ENCODE measurements at places on chromosomes 6 and 20. TPM values are rescaled to one million over a fixed set of nuclear protein-coding genes. Genes with fewer than 3 reads are reported as not detected.

DNA sequence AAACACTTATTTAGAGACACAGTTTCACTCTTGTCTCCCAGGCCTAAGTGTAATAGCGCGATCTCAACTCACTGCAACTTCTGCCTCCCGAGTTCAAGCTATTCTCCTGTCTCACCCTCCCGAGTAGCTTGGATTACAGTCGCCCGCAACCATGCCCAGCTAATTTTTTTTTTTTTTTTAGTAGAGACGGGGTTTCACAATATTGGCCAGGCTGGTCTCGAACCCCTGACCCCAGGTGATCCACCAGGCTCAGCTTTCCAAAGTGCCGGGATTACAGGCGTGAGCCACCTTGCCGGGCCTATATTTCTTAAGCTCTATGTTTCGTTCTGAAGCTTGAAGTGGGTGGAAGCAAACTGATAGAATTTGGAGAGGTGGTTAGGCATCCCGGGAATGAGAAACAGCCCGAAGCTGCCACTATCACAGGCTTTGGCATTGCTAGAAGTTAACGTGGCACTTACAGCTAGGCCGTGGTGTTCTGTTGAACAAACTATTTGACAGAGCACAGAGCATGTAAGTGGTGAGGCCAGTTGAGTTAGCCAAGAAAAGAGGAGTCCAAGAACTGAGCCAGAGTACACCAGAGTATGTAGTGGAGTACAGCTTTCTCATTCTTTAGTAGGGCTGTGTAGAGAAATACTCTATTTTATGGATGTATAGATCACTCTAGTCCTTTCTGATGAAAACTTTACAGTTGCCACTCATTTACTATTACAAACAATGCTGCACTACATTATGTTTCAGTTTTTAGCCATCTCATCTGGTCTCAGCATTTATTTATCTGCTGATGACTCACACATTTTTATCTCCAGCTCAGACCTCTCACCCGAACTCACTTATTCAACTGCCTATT is 62.0 kb upstream of the HFE start:
- DNase-seq: no peak

DNA sequence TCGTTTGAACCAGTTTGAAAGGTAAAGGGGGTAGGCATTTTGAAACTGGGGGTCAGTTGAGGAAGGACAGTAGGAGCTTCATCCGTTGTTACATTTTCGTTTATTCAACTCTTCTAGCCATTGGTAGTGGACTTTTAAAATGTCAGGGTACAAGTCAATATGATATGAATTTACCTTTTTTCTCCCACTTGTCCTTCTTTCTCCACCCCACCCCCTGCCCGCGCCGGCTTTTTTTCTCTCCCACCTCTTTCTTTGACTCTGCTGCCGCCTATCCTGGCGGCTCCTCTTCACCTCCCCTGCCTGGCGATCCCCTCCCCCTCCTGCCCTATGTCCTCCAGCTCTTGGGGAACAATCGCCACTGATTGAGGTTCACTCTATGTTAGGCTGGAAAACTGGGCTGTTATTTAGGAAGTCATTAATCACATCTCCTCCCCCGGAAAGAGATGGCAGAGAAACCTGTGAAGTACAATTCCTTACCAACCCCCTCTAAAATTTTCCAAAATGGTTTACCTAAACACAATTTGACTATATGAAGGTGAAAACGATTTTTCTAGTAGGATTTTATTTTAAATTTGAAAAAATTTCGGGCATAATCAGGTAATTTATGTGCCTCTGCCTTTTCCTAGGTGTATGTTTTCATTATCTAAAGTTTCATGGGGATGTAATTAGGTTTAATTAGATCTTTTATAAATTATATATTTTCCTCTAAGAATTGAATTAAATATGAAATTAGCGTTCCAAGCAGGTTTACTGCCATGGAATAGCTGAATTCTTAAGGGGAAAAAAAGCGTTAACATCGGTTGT is 778 bp upstream of the LIN28B start:
- no peak for DNase-seq

Gene LGSN
- 0.26 TPM for polyA plus RNA-seq

- DNase-seq: no peak
Observed at GRCh38 chr20:58706975-58707681, 14.5 kb downstream of the NPEPL1 start.

- no peak for DNase-seq
Observed at GRCh38 chr6:154548130-154548830, 37.8 kb upstream of the CNKSR3 start.

DNA sequence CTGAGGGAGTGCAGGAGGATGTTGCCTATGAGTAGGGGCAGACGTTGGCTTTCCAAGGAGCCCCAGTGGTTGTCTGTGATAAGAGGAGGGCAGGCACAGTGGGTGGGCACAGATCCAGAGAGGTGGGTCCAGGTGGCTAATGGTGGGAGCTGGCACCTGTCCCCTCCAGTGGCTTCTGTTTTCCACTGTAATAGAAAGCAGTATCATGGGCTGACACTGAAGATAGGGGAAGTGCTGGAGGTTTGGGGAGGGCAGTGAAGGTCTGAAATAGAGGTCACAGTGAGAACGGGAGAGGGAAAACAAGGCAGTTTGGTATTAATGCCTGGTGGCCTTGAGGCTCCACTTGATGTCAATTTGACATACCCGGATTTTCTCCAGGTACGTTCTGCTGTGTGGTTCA is 10.5 kb upstream of the TXNDC5 start:
- no peak for DNase-seq

- DNase-seq: no peak
Observed at GRCh38 chr6:132506869-132507808, 5.8 kb downstream of the STX7 start.

Gene OPRL1
- 1.1 TPM for polyA plus RNA-seq

DNA sequence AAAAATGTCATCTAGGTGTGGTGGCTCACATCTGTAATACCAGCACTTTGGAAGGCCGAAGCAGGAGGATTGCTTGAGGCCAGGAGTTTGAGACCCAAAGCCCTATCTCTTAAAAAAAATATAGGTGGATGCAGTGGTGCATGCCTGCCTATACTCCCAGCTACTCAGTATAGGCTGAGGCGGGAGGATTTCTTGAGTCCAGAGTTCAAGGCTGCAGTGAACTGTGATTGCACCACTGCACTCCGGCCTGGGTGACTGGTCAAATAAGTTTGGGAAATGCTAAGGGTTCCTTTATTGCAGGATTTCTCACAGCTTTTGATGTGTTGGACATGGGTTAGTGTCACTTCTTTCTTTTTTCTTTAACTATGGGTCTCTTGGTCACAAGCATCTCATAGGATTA is 261.3 kb downstream of the PLCB1 start:
- no peak for DNase-seq

- DNase-seq: no peak
Observed at GRCh38 chr20:36684747-36685146, 38.8 kb upstream of the SLA2 start.

Gene GMEB2
- polyA plus RNA-seq: 9.3 TPM

- DNase-seq: no peak
Observed at GRCh38 chr20:24871480-24872213, 77.4 kb upstream of the CST7 start.

GRCh38 chr6:15417811-15418210 is 171.9 kb downstream of the JARID2 start:
- no peak for DNase-seq

GRCh38 chr6:85360794-85361642 is 88.9 kb upstream of the NT5E start:
- DNase-seq: no peak

DNA sequence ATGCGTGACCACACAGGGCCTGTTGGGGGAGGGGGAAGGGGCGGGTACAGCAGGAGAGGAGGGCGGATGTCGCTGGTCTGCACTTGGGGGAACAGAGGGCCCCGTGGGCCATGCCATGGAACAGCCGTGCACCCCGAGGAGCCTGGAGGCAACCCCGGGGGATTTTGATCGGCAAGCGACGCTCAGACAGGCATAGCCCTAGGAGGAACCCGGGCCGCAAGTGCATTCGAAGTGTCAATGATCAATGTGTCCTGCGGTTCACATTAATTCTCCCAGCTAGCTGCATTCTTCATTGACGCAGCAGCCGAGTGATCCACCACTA is 772.8 kb upstream of the DEFB115 start:
- no peak for DNase-seq

GRCh38 chr6:115613488-115613887 is 447.2 kb downstream of the FRK start:
- DNase-seq: no peak

DNA sequence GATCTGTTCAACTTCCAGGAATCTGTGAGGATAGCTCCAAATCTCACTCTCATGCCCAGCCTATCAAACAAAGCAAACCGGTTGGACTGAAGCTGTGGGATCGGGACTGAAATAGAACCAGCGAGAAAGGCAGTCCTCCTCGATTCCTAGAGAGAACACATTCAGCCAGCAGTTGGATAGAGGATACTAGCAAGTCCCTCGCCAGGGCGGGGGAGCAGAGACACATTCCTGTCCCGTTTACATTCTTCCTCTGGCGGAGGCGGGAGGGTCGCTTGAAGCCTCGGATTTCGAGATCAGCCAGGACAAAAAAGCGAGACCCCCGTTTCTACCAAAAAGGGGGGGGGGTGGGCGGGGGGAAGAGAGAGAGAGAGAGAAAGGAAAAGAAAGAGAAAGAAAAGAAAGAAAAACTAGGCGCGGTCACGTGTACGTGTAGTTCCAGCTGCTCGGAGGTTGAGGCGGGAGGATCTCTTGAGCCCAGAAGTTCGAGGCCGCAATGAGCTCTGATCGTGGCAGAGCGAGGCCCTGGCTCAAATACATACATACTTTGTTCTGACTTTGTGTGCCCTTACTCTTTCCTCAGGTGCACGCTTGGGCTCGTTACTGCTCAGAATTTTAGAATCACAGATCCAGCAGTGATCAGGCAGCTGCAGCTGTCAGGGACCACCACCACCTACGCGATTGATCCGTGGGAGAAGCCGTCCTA is 19.5 kb downstream of the ZNF311 start:
- peak; percentile 96 for DNase-seq

- DNase-seq: no peak
Observed at GRCh38 chr20:18176318-18176785, 38.7 kb downstream of the KAT14 start.

DNA sequence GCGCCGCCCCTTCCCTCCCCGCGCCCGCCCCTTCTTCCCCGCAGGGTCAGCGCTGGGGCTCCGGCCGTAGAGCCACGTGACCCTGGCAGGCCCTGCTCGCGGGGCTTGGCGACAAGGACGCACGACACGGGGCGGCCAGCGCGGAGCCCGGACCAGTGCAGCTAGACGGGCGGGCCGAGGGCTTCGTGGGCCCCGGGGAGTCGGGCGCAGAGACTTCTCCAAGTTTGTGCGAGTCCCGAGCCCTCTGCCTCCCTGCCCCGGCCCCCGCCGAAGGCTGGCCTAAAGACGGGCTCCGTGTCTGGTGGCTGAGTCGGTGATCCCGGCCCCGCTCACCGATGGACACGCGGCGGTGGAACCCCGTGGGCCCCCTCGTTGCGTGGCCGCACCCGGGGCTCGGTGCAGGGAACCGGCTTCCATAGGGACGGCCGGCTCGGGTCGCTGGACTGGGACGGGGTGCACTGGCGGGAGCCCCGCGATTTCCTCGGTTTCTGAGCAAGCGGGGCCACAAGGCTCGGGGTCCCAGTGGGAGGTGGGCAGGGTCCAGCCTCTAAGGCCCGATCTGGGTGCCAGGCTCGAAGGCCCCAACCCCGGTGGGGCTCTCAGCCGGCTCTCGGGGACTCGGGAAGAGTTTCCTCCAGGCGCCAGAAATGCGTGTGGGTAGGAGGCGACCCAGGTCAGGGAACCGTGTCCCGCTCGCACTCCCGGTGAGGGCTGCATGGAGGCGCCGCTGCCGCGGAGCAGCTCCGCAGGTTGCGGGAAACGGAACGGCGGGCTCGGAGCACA is 452 bp upstream of the GATA5 start:
- DNase-seq: no peak

Gene EYS
- polyA plus RNA-seq: 0.78 TPM

Gene RBBP8NL
- polyA plus RNA-seq: 3.0 TPM

DNA sequence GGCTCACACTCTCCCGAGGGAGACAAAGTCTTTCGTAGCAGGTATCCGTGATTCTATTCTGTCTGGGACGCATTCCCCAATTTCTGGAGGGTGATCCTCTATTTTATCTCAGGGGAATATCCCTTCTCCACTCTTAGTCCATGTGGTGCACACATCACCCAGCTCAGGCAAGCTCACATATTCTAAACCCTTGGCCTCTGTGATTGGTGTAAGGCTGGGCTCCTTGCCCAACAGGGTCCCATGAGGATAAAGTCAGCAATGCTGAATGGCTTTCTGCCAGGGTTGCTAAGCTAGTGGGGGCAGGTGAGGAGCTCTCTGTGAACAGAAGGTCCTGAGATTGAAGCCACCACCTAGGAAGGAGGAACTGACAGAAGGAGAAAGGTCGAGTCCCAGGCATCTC is 137.2 kb downstream of the CDH26 start:
- DNase-seq: no peak

DNA sequence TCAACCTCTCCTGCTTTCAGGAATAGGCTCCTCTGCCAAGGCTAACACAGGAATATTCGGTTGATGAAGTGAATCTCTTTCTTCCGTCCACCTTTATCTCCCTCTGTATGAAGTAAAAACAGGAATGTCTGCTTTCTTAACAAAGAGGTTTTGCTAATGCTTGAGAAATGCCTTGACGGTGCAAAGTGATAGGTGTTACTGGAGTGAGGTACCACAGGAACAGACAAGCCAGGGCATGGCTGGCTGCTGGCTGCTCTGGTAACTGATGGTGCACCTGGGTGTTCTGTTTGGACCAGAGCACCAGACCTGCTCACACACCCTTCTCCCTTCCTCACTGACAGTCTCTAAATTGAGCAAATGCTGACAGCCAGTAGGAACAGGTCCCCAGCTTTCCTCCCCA is 174.0 kb upstream of the FBXL4 start:
- no peak for DNase-seq

- no peak for DNase-seq
Observed at GRCh38 chr6:120230008-120230407, 880.4 kb upstream of the MAN1A1 start.

Gene PARD6B
- polyA plus RNA-seq: 23.7 TPM

DNA sequence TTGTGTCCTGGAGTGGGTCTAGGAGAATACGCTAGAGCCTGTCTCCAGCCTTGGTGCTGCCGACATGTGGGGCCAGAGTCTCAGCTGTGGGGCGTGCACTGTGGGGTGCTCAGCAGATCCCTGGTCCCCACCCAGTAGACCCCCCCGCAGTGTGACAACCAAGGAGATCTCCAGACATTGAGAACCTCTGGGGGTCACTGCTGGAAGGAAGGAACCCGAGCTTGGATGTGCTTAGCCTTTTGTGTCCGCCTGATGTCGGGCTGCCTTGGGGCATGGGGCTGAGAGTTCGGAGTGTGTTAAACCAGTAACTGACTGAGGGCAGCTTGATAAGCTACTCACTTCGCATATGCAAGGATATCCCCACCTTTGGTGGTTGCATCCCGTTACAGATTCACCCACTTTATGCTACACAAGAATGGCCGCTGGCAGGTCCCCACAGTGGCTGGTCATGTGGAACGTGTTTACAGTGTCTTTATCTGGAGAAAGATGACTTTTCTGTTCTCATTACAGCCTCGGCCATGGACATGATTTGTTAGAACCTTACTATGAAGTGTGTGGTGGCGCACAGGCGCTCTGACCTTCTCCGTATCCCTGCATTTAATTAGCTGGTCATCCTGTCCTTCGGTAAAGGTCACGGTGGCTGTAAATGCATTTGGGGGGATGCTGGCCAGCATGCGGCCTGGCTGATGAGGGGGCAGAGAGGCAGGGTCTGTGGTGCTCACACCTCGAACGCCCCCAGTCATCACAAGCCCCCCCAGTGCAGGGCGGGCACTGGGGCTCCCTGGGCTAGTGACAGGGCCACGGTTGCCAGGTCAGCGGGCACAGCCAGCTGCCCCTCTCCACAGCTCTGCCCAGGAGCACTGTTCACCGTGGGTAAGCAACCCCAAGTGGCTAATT is 366.8 kb downstream of the TAF4 start:
- no peak for DNase-seq
